NCI-H2227 treated with DMSO at 0.1 percent for 48 hours (cell line): ENCODE measurements at places on chromosomes 2 and 18.

GRCh38 chr2:36502081-36502480, 95.9 kb downstream of the FEZ2 start:
- no peak for DNase-seq

DNA sequence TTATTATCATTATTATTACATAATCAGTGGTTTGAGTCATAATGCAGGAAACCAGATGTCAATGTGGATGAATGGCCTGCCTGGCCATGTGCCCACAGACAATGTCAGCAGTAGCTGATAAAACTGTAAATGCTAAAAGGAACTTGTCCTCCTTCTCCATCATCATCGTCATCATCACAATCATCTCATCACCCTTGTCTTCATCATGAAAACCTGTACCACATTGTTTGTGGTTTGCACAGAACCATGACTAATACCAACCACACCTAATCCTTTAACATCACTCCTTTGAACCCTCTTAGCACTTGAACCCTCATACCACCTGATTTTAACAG, 96.0 kb downstream of the HNMT start:
- peak; percentile 9 for DNase-seq

- no peak for DNase-seq
Observed at GRCh38 chr18:49812286-49813068, 856 bp downstream of the ACAA2 start.

DNA sequence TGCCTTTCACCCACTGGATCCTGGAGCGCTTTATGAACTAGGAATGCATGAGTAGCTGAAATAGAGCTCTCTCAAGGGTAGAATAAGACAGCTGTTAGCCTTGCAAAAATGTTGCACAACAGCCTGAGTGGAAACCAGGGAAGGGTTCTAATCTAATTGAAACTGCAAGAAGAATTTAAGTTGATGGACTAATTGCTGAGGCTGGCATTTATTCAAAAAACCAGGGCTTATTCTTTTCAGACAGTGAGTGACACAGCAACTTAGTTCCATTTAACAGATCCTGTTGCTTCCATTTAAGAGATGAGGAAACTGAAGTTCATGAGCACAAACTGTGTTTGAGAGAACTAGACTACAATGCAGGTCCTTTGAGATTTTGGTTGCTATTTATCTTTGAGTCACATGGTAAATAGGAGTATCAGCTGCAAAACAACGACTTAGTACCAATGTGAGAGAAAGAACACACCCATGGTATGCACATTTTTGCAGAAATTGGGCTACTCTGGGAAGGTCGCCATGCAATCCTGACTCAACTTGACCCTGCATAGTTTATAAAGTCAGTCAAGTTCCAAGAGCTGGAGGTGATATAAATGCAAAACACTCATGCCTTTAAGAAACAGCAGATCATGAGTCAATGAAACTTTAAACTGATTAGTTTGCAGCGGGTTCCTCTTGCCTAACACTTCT, 76.4 kb upstream of the PARD3B start:
- DNase-seq: no peak

DNA sequence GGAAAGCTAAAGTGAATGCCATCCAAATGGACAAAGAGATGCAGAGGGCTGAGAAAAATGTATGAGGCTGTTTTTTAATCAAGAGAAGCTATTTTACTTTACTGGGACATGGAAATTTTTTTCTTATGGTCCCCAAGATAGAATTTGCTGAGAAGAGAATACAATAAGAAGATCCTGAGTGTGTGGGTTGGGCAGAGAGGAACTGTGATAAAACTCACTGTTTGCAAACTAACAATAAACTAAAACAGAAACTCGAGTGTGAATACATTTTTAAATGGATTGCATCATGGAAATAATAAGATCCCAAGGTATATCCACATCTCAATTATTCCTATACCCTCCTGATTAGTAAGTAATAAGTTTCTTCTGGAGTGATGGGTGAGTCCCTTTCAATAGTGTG, 4.4 kb downstream of the NEB start:
- no peak for DNase-seq

- no peak for DNase-seq
Observed at GRCh38 chr2:67652679-67653078, 255.5 kb downstream of the ETAA1 start.

DNA sequence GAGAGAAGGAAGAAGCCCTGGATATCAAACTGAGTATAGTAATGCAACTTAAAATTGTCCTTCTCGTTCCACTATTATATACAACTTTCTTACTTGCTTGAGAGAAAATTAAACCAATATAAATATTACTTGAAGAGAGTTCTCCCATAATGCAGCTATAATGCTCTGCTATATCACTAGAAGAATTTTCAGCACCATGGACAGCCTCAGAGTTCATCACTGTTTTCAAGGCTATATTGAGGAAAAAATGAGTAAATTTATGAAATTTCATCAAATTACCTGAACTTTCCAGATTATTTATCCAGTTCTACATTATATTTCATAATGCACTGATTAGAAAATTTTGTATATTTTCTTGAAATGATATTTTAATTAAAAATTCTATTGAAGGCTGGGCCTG, 1053.5 kb upstream of the FAM98A start:
- no peak for DNase-seq
